ENCODE measurements at places on chromosomes 12 and 14.
A peak's percentile ranks its signal among the peaks of the same experiment; 100 is the strongest.

DNA sequence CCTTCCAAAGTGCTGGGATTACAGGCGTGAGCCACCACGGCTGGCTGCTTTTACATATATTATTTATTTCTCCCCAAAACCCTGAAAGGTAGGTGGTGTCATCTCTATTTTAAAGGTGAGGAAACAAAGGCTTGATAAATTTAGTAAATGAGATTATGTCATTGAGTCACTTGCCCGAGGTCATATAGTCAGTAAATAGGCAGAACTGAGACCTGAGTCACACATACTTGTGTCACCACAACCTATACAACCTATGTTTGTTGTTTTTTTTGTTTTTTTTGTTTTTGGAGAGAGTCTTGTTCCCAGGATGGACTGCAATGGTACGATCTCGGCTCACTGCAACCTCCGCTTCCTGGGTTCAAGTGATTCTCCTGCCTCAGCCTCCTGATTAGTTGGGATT lies 12.8 kb downstream of the TSFM start:
- DNase-seq: no peak

GRCh38 chr12:75759842-75760572 lies 248.6 kb upstream of the KRR1 start:
- DNase-seq: peak; percentile 12

DNA sequence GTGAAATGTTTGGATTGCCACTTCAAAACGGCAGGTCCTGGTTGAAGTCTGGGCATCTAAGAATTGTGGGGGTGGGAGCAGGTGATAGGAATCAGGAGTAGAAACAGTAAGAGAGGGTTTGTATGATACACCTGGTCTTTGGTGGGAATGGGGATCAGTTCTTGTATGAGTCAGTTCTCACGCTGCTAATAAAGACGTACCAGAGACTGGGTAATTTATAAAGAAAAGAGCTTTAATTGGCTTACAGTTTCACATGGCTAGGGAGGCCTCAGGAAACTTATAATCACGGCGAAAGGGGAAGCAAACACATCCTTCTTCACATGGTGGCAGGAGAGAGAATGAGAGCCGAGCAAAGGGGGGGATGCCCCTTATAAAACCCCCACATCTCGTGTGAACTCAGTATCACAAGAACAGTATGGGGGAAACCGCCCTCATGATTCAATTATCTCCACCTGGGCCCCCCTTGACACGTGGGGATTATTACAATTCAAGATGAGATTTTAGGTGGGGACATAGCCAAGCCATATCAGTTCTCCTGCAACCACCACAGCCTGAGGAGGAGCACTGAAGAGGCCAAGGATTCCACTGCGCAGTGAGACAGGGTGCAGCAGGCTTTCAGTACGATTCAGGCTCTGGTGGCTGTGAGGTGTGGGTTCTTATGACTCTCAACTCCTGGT lies 52.1 kb downstream of the DRAM1 start:
- no peak for DNase-seq

- no peak for DNase-seq
Observed at GRCh38 chr14:40697231-40697630, 909.4 kb upstream of the LRFN5 start.

DNA sequence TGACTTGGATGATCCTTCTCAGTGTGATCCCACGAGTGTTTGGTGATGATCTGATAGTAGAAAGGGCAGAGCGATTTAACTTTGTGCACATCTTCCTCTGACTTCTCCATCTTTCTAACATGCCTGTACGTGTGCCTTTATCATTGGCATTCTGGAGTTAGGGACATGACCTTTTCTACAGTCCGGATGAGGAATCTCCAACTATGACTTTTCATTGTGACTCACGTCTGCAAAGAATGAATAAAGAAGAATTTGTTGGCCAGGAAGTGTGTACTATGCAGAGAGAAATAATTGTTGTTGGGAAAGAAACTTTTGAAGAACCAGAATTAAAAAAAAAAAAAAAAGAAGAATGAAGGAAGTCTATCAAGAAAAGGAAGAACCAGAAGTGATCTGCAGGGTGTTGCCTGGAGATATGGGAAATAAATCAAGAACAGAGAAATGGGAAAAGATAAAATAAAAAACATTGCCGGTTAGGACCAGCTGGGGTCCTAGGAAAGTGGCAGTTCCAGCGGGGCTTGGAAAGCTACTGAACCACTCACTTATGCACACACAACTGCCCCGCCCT lies 25.3 kb downstream of the PPFIBP1 start:
- peak; percentile 91 for DNase-seq

- no peak for DNase-seq
Observed at GRCh38 chr14:39264558-39264957, 30.8 kb downstream of the MIA2 start.

GRCh38 chr12:98405805-98406366 lies 109.5 kb upstream of the TMPO start:
- no peak for DNase-seq

GRCh38 chr14:53955671-53956426 lies 776 bp downstream of the BMP4 start:
- DNase-seq: peak; percentile 61
